ENCODE measurements at places on chromosomes 5 and 9.

DNA sequence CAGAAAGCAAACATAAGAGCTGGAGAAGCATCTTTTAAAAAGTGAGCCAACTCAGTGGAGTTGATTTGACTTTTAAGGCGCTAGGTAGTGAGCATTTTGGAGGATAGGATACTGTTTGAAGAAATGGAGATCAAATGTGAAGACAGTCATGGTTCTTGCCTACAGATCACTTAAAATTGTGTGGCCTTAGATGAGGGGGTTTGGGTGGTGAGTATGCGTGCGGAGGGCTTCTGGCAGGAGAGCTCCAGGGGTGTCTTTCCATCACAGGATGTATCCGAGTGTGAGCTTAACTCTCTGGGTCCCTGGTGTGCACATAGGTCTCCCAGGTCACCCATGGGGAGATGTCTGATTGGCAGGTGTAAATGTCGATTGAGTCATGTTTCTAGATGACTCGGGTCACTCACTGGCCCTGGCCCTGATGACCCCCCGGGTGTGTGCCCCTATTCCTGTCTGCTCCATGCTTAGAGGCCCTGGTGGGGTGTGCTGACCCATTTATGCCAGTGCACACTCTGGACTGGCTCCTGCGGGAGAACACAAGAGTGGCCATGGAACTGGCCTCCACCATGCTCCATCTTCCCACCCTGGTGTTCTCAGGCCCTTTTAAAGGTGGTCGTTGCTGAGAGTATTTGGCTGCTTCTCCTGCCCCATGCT is 274.4 kb downstream of the FSTL4 start:
- H3K4me3 ChIP-seq, result no peak overlapping the region
- DNase-seq, result no peak
- H3K27me3 ChIP-seq, result peaks cover 4% of the 10 kb centered on the region
- peaks cover 14% of the 10 kb centered on the region for H3K4me1 ChIP-seq
- no peaks in the 10 kb centered on the region for H3K36me3 ChIP-seq

- DNase-seq, result no peak
- H3K36me3 ChIP-seq, result no peaks in the 10 kb centered on the region
- H3K4me1 ChIP-seq, result no peaks in the 10 kb centered on the region
- no peak overlapping the region for H3K4me3 ChIP-seq
- no peaks in the 10 kb centered on the region for H3K27me3 ChIP-seq
Measured at GRCh38 chr9:83582029-83582428, 40.9 kb upstream of the IDNK start.

DNA sequence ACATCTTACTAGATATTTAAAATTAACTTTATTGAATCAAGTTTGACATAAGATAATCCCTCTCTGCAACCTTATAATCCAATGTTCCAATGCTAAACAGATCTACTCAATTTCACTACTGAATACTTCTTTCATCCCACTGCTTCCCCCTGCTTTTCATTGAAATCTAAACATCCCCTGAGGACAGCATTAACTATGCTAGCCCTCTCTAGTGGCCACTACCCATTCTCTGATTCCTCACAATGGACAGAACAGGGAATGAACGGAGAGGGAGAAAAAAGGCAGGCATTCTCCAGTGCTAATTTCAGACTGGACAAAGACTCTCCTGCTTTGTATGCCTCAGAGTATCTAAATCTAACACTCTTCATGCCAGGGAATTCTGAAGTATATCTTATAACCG is 54.3 kb upstream of the RGS7BP start:
- DNase-seq, result no peak
- H3K27ac ChIP-seq, result no peak overlapping the region
- H3K27me3 ChIP-seq, result no peaks in the 10 kb centered on the region
- no peak overlapping the region for H3K4me3 ChIP-seq
- no peaks in the 10 kb centered on the region for H3K4me1 ChIP-seq
- no peaks in the 10 kb centered on the region for H3K36me3 ChIP-seq

- DNase-seq, result peak; percentile 13
- H3K36me3 ChIP-seq, result peaks cover 7% of the 10 kb centered on the region
- no peak overlapping the region for H3K4me3 ChIP-seq
Measured at GRCh38 chr9:26975728-26976707, 19.8 kb downstream of the IFT74 start.

GRCh38 chr9:127980060-127980705 is 606 bp downstream of the EEIG1 start:
- H3K4me1 ChIP-seq, result peaks cover 46% of the 10 kb centered on the region
- H3K4me3 ChIP-seq, result peak overlapping the region; percentile 97
- no peaks in the 10 kb centered on the region for H3K27me3 ChIP-seq
- DNase-seq, result no peak

GRCh38 chr5:181044093-181044599 is 4.1 kb downstream of the BTNL9 start:
- H3K27ac ChIP-seq, result no peak overlapping the region
- DNase-seq, result no peak
- H3K36me3 ChIP-seq, result no peaks in the 10 kb centered on the region

DNA sequence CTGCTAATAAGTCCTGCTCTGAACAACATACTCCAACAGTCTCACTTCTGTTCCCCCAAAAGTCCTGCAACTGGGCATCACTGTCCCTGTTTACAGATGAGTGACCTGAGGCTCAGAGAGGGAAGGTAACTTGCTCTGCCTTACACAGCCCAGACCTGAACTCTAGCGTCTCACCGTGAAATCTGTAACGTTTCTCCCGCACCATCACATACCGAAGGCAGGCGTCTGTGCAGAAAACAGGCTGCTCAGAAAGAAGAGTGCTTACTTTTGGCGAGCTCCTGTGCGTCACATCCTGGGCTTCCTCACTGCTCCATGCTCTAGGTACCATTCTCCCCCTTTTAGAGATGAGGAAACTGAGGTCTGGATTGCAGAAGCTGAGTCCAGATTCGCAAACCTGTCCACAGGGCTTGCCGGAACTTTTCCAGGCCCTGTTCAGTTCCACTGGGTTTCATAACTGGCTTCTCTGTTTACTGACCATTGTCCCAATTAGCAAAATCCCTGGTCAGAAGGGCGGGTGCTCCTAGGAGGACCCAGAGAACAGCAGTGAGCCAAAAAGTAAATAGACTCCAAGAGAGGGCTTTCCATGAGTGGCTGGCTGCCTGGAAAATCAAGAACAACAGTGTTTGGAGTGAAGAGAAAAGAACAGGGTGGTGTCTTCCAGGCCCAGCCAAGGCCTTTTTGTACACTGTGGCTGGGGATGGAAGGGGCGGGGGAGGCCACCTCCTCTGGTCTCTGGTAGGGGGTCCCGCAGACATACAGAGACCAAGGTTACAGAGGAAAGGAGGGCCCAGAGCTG is 27.1 kb downstream of the GSN start:
- no peak for DNase-seq
- H3K36me3 ChIP-seq, result peaks cover 2% of the 10 kb centered on the region
- H3K4me3 ChIP-seq, result no peak overlapping the region
- peaks cover 32% of the 10 kb centered on the region for H3K4me1 ChIP-seq
- no peak overlapping the region for H3K27ac ChIP-seq

DNA sequence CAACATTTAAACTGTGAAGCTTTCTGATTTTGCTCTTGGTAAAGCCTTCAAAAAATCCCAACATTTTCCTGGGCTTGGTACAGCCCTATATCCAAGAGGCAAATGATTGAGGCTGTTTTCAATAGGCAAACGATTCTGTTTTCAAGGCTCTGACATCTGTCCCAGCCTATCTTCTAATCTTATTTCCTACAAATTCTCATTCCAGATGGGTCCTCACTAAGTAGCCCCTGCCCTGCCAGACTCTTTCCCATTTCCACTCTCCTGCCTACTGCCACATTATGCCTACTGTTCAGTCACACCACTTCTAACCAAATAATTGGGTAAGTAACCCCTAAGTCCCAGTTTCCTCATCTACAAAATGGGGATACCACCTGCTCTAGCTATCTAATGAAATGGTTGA is 3.5 kb downstream of the GBA2 start:
- H3K4me3 ChIP-seq, result no peak overlapping the region
- H3K27me3 ChIP-seq, result no peaks in the 10 kb centered on the region
- H3K4me1 ChIP-seq, result peaks cover 21% of the 10 kb centered on the region
- DNase-seq, result no peak

GRCh38 chr5:55004729-55005128 is 19.3 kb upstream of the GZMK start:
- no peak overlapping the region for H3K27ac ChIP-seq
- no peaks in the 10 kb centered on the region for H3K27me3 ChIP-seq
- H3K4me3 ChIP-seq, result no peak overlapping the region
- H3K36me3 ChIP-seq, result no peaks in the 10 kb centered on the region
- H3K4me1 ChIP-seq, result no peaks in the 10 kb centered on the region

GRCh38 chr9:136674786-136675349 is 12.2 kb downstream of the EGFL7 start:
- peaks cover 47% of the 10 kb centered on the region for H3K36me3 ChIP-seq
- peak; percentile 92 for DNase-seq
- peak overlapping the region; percentile 98 for H3K27ac ChIP-seq
- no peak overlapping the region for H3K4me3 ChIP-seq
- peaks cover 89% of the 10 kb centered on the region for H3K4me1 ChIP-seq

- H3K36me3 ChIP-seq, result peaks cover 12% of the 10 kb centered on the region
- no peak overlapping the region for H3K27ac ChIP-seq
- H3K27me3 ChIP-seq, result no peaks in the 10 kb centered on the region
- no peak for DNase-seq
- peaks cover 13% of the 10 kb centered on the region for H3K4me1 ChIP-seq
Measured at GRCh38 chr9:133377721-133378216, 1.6 kb downstream of the STKLD1 start.

DNA sequence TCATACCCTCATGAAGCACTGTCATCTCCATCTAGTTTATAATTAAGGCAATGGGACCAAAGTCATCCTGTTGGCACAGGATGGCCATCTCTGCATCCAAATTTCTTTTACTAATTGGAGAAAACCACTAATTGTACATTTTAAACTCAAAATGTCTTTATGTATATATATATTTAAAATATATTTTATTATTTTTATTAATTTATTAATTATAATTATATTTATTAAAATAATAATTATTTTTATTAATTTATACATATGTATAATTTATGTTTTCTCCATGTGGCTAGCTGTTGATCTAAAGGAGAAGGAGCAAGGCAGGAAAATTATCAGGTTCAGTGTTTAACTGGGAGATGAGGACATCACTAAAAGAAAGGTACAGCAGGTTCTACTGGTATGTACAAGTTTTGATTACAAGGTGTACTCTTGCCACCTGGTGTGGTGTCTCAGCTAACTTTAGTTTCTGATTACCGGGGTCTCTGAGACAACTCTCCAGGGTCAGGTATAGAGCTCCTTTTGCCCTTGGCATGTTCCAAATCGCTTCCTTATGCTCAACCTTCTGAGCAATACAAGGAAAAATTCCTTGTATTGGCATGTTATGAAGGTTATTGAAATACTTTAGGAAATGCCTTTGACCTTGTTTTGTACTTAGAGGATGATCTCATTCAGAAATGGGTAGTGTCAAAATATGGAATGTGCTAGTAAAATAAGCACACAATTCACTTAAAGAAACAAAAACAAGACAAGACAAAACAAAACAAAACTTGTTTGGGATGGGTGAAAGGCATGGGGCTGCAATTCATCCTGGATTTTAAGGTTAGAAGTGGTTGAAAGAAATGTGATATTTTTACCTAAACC is 79.6 kb downstream of the GHR start:
- H3K27me3 ChIP-seq, result no peaks in the 10 kb centered on the region
- no peak overlapping the region for H3K27ac ChIP-seq
- no peak overlapping the region for H3K4me3 ChIP-seq
- no peak for DNase-seq
- no peaks in the 10 kb centered on the region for H3K36me3 ChIP-seq

DNA sequence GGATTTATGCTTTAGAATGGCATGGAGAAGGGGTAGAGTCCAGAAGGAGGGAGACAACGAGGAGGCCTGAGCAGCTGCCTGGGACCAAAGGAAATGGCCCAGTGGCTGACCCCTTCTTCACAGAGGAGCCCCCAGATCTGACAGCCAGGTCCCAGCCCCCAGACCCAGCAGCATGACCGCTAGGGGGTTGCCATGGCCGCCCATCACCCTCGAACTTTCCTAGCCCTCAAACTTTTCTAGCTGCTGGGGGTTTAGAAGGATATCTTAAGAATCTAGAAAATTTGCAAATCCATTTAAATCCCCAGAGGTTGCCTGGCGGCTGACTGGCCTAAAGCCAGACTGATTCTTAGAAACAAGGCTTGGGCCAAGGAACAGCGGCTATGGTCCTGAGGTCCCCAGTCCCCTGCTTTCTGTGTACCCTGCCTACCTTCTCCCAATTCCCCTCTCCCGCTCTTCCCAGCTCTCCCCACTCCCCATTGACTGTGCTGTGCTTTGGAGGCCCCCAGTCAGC is 972 bp downstream of the PDGFRB start:
- no peaks in the 10 kb centered on the region for H3K36me3 ChIP-seq
- no peak for DNase-seq
- H3K4me3 ChIP-seq, result peak overlapping the region; percentile 44
- H3K27me3 ChIP-seq, result no peaks in the 10 kb centered on the region

DNA sequence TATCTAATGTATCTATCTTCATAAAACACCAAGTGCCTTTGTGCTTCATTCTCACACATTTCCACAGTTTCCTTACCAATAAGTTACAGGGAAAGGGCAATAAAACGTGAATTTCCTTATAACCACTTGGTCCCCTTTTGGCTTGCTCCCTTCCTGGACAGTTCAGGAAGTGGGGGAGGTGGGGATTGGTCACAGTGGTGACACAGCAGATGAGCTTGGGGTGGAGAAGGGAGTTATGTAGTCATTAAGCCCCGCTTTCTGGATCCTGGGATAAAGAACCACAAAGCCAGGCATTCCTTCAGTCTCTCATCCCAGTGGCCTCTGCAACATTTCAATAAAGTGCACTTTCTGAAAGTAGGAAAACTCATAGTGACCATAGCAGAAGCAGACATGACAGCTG is 47.1 kb upstream of the FYB1 start:
- H3K4me3 ChIP-seq, result no peak overlapping the region
- H3K27me3 ChIP-seq, result no peaks in the 10 kb centered on the region
- H3K27ac ChIP-seq, result no peak overlapping the region
- no peaks in the 10 kb centered on the region for H3K4me1 ChIP-seq
- no peaks in the 10 kb centered on the region for H3K36me3 ChIP-seq

- no peak for DNase-seq
- no peak overlapping the region for H3K4me3 ChIP-seq
- no peaks in the 10 kb centered on the region for H3K36me3 ChIP-seq
- H3K27me3 ChIP-seq, result no peaks in the 10 kb centered on the region
- no peak overlapping the region for H3K27ac ChIP-seq
Measured at GRCh38 chr5:2166306-2166978, 283.7 kb upstream of the IRX4 start.

GRCh38 chr5:166505544-166505943 is 1785.9 kb upstream of the WWC1 start:
- no peak for DNase-seq
- H3K4me1 ChIP-seq, result no peaks in the 10 kb centered on the region
- no peaks in the 10 kb centered on the region for H3K27me3 ChIP-seq
- no peak overlapping the region for H3K27ac ChIP-seq

DNA sequence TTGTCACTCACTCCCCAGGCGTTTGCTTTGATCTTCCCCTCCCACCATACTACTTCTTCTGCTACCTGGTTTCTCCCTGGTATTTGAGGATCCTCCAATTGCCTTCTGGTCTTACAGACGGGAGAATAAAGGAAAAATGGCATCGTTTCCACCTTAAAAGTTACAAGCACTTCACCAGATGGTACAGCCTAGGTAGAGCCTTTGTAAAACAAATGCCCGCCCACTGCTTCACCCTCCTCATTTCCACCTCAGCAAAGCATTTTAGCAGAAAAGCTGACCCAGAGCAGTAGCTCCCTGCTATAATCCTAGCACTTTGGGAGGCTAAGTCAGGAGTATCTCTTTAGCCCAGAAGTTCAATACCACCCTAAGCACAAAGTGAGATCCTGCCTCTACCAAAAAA is 5.1 kb upstream of the ANXA2R start:
- peaks cover 63% of the 10 kb centered on the region for H3K27me3 ChIP-seq
- H3K4me3 ChIP-seq, result no peak overlapping the region
- no peak for DNase-seq
- no peak overlapping the region for H3K27ac ChIP-seq
- peaks cover 27% of the 10 kb centered on the region for H3K4me1 ChIP-seq
